ENCODE measurements at places on chromosomes 7 and 10. TPM values are rescaled to one million over a fixed set of nuclear protein-coding genes. Genes with fewer than 3 reads are reported as not detected.

LMOD2 gene
- total RNA-seq = not detected

NOD1 gene
- total RNA-seq = 12.0 TPM

GRCh38 chr7:95478272-95479037 is 7.3 kb upstream of the ASB4 start:
- DNase-seq = peak; percentile 17

- DNase-seq = no peak
Observed at GRCh38 chr10:35644050-35644950, 2.2 kb upstream of the FZD8 start.

- no peak for DNase-seq
Observed at GRCh38 chr7:33039903-33040292, 22.7 kb downstream of the NT5C3A start.

DNA sequence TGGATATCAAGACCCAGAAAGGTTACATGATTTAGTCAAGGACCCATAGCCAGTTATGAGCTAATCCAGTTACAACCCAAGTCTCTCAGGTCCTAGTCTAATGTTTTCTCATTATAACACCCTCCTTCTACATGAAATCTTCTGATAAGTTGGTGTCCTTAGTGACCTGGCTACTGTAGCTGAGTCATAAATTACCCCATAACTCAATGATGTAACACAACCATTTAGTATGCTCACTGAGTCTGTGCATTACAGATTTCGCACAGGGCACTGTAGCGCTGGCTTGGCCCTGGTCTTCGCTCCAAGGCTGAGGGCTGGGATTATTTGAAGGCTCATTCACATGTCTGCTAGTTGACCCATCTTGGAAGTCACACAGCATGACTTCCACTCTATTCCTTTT is 36.0 kb upstream of the GLCCI1 start:
- DNase-seq = no peak

DNA sequence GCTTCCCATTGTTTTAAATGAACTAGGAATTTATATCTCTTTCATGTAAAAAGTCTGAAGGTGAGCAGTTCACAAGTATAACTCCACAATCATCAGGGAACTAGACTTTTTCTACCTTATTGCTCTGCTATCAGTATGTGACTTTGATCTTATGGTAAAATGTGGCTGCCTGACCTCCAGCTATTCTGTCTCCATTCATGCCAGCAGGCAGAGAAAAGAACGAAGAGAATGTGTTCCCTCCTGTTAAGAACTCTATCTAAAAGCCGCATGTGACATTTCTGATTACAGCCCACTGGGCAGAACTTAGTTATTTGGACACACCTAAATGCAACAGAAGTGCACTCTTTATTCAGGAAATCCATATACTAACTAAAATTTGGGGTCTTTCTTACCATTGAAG is 102.8 kb upstream of the MBL2 start:
- DNase-seq = no peak

DNA sequence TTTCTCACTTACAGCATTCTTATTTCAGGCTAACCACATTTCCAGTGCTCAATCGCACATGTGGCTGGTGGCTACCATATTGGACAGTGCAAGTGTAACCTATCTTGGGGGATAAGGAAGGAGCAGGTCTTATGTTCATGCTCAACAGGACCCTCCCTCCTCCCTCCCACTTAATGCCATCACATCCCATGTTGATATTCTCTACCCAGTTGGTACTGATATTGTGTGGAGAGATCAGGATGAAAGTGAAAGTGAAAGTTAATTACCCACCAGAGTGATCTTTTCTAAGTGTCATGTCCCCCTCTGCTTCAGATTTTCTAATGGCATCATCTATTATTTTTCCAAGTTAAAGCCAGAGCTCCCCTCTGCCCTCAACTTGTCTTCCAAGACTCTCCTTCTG is 91.6 kb downstream of the BMPER start:
- no peak for DNase-seq
